ENCODE measurements at places on chromosomes 12 and 14. TPM values are rescaled to one million over a fixed set of nuclear protein-coding genes. Genes with fewer than 3 reads are reported as not detected.

Gene MGAT4C
- not detected for total RNA-seq

Gene LRFN5
- total RNA-seq: not detected

Gene CIDEB
- total RNA-seq: 3.2 TPM

Gene IL31
- not detected for total RNA-seq

Gene INHBE
- total RNA-seq: 0.85 TPM

Gene MDGA2
- total RNA-seq: not detected

Gene TAS2R42
- total RNA-seq: not detected

Gene BRI3BP
- 3.1 TPM for total RNA-seq

Gene RAD9B
- 0.97 TPM for total RNA-seq

Gene KIF21A
- 5.5 TPM for total RNA-seq
